ENCODE measurements at places on chromosomes 2 and 18.

- DNase-seq = no peak
Measured at GRCh38 chr2:97997784-97998392, 2.1 kb upstream of the TMEM131 start.

DNA sequence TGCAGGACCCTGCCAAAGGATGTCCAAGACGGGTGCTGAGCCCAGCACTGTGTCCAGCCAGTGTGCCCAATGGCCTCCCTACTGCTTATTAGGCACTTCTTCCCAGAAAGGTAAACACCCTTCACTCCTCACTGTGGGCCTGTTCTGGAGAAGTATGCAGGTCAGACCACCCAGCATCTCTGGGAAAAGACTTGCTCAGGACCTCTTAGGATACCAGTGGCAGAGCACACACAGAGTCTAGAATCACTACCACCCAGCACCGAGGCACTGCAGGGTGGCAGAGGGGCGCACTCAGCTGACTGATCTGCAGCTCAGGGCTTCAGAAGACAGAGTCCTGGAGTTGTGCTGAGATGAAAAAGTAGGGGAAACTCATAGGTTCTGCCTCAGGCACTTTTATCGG lies 25.8 kb downstream of the XDH start:
- no peak for DNase-seq

- DNase-seq = no peak
Measured at GRCh38 chr2:209702775-209703174, 68.9 kb upstream of the UNC80 start.

- DNase-seq = no peak
Measured at GRCh38 chr2:15042801-15043217, 410.3 kb downstream of the LRATD1 start.

DNA sequence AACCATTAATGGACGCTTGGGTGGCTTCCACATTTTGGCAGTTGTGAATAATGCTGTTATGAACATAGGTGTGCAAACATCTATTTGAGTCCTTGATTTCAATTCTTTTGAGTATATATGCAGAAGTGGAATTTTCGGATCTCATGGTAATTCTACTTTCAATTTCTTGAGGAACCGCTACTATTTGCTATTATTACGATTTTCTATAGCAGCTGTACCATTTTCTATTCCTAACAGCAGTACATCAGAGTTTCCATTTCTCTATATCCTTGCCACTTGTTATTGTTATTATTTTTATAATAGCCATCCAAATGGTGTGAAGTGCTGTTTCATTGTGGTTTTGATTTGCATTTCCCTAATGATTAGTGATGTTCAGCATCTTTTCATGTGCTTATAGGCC lies 69.5 kb downstream of the KIF5C start:
- DNase-seq = no peak

DNA sequence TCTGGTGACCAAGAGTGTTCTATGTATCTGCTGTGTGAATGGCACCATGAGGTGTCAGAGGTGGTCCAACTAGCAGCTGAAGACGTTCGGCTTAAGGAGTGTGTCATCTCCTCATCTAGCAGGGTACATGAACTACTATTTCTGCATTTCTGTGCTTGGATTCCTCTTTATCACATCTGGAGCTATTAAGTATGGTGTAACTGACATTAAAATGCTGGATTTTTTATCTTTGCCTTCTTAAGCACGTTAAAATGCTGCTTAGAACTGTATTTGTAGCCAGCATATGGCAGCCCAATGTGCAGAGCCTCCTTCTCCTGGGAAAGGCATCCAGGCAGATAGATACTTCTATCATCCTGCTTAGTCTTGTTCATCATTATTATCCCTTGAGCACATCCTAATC lies 409.3 kb upstream of the MMADHC start:
- no peak for DNase-seq

GRCh38 chr2:217393585-217394032 lies 533.7 kb upstream of the TNP1 start:
- DNase-seq = no peak

- DNase-seq = no peak
Measured at GRCh38 chr2:85854166-85854509, 34.7 kb downstream of the ST3GAL5 start.

- no peak for DNase-seq
Measured at GRCh38 chr2:143486976-143487375, 357.8 kb downstream of the ARHGAP15 start.

DNA sequence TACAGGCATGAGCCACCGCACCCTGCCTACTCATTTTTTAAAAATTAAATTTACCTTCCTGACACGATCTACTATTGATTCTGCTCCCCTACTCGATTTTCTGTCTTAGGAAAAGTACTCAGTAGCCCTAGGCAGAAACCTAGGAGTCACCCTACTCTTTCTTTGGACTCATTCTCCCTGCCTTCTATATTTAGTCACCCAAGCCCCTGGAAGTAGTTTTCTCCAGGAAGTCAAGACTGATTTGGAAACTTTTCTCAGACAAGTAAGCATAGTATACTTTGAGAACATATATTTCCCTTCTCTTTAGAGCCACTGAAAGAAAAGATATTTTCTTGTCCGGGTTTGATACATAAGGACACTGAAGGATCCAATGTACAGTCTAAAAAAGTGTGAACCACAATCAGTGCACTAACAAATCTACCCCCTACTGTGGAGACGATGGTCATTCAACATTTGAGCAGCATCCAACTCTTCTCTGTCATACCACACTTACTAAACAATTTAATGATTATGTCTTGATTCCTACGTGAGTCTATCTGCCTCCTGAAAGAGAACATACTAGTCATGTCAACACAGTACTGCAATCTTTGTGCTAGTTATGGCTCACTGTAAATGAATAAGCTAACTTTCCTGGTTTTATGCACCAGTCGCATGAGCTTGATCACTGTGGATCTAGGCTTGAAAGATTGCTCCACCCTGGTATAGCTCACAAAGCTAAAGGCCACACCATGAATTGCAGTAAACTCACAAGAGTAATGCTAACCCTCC lies 19.8 kb downstream of the YWHAQ start:
- no peak for DNase-seq

DNA sequence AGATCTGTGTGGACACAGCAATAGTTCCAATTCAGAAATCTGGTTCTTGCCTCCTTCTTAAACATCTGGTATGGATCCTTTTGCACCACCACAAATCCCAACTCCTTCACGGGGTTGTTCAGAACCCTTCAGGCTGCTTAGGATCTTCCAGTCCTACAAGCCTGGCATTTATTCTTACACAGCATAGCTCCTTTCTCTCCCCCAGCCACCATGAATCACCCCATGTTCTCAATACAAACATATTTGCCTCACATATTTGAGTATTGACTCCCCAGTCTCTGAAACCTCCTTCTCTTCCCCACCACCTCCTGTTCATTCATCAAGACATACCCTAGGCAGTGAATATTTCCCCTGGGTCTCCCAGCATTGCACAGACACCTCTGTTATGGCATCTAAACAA lies 155.2 kb downstream of the ALK start:
- DNase-seq = no peak

- no peak for DNase-seq
Measured at GRCh38 chr2:71786291-71787107, 333.1 kb downstream of the DYSF start.

GRCh38 chr2:5287558-5288334 lies 404.4 kb upstream of the SOX11 start:
- DNase-seq = no peak

DNA sequence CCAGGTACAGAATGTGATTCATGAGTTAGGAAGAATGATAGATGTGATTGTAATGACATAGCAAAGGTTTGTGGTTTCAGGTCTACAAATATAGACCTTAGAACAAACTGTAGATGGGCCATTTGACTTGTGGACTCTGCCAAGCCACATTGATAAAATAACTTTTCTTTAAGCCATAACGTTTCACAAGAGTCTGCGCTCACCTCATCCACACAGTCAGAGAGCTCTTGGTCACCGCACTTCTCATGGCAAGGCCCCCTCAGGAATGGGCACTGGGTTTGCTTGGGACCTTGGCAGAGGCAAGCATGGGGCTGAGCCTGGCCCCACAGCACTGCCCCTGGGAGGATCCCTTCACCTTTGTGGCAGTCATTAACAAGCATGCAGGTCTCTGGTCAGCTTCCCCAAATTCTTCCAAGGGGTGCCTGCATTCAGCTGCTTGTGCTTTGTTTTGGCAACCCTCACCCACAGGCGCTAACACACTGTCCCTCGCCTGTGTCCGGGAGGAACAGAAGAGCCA lies 14.0 kb downstream of the ARMC9 start:
- no peak for DNase-seq

DNA sequence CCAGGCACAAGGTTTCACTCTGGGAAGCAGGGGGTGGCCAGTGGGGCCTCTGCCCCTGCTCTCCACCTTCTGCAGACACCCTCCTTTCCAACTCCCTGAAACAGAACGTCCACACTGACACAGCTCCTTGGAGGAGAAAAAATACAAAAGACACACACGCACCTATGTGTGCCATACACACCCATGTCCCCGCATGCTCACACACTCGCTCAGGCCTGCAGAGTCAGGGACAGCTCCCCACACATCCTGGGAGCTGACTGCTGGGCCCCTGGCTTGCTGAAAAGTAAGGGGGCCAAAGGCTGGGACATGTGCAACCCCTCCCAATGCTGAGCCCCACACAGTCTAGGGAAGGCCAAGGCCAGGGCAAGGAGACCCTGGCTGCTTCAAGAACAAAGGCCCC lies 200.5 kb downstream of the TNS1 start:
- no peak for DNase-seq

DNA sequence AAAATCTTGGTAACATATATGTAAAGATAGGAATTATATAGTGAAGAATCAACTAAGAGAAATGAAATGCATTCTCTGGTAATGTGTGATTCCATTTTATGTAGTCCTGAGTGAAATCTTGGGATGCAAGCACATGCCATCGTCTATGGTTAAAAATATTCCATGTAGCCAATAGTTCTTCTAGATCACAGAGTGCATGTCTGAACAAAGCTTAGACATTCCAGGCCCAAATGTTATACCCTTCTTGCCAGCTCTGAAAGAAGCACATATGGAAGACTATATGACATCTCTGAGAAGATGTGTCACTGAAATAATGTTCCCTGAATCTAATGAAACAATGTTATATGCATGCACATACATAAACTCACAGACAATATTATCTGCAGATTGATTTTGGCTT lies 92.3 kb upstream of the TFPI start:
- DNase-seq = no peak

DNA sequence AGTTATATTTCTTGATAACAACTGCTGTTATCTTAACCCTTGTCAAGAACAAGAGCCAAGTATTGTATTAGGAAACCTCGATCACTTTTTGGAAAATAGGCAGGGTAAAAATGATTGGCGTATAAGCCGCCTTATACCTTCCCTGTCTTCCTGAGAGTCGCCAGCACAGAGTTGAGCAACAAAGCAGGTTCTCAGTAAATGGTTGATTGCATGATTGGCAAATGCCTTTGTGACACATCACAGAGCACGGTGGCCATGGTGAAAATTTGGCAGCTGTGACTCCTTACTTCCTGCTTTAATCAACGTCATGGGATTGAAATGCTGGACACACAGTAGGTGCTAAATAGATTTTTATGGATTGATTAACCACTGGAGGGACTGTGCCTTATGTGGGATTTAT lies 3.9 kb upstream of the KLHL29 start:
- no peak for DNase-seq

DNA sequence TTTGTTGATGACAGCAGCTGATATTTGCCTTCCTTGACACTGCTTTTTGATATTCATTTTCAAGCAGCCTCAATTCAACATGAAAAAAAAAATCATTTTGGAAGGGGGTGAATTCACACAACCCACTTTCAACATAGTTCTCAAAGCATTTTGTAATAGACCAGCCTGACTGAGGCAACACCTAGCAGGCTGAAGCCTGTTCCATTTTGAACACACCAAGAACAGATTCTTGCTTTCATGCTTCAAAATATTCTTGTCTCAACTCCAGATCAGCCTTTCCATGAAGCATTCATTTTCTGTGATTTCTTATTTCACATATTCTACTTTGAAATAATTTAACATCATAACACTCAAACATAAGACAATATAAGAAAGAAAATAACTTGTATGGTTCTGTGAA lies 812.6 kb upstream of the POU3F3 start:
- no peak for DNase-seq

DNA sequence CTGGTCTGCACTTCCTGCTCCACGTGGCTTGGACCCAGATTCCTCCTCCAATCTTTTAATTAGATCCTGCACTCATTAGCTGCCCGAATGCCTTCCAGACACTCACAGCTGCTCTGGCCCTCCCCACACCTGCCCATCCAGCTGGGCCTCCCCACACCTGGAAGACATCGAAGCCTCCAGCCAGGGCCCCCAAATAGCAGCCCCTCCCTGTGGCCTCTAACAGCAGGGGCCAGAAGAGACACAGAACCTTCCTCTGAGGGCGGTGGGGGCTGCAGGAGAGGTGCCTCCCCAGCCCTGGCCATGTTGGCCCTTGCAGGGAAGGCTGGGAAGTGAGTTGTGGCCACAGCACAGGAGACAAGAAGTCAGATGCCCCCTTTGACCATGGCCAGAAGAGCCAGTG lies 252.8 kb downstream of the DYSF start:
- DNase-seq = no peak

DNA sequence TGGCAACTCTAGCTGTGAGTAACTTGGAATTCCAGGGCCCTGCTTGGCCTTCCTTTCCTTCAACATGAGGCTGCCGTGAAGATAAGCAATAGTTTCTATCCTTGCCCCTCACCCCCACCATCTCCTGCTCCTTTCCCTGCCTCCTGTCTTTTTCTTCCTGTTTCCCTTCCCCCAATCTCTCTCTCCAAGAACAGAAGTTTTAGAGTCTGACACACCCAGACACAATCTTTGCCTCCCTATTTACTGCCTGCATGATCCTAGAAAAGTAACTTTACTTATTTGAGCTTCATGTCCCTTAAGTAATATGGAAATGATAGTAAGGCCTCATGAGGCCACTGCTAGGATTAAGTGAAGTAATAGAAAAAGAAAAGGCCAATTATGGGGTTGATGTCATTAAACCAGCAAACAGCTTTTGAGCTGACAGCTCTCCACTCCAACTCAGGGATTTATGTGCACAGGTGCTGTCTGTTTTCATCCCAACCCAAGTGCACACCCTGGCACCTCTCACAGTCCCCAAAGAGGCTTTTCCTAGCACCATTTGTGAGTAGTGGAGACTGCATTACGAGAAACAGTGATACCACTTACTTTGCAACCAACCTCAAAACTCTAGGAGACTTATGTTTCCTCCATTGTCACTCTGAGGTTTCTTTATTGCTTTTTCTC lies 123.7 kb upstream of the SIX3 start:
- DNase-seq = no peak

GRCh38 chr2:124877141-124877577 lies 852.1 kb downstream of the CNTNAP5 start:
- no peak for DNase-seq

GRCh38 chr2:180983468-180984242 lies 3.2 kb downstream of the UBE2E3 start:
- DNase-seq = no peak

DNA sequence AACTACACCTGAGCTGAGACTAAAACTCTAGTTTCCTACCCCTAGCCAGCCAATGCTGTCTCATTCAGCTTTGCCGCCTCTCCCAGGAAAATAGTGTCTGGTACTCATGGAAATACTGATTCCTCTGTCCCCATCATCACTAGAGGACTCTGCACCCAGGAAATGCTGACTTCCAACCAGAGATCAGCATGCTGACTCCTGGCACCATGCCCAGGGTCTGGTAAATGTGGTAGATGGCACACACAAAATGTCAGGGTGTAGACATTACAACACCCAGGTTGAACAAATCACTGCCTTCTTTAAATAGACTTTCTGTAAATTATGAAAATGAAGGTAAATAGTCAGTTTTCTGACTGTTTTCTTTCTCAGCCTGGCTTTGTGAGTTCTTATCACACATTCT lies 307.3 kb upstream of the CHAC2 start:
- DNase-seq = no peak

GRCh38 chr2:120227111-120227991 lies 4.2 kb upstream of the TMEM185B start:
- no peak for DNase-seq

- no peak for DNase-seq
Measured at GRCh38 chr18:47520263-47520662, 268.8 kb upstream of the SKOR2 start.

Measured in stimulated activated CD4-positive, alpha-beta T cell treated with anti-CD3 and anti-CD28 coated beads, Interleukin-2, amount 100 ng/mL, for 48 hours (primary cell).